ENCODE measurements at places on chromosomes 3 and 15.

- DNase-seq: peak; percentile 20
Observed at GRCh38 chr3:14319654-14320182, 82.7 kb upstream of the SLC6A6 start.

DNA sequence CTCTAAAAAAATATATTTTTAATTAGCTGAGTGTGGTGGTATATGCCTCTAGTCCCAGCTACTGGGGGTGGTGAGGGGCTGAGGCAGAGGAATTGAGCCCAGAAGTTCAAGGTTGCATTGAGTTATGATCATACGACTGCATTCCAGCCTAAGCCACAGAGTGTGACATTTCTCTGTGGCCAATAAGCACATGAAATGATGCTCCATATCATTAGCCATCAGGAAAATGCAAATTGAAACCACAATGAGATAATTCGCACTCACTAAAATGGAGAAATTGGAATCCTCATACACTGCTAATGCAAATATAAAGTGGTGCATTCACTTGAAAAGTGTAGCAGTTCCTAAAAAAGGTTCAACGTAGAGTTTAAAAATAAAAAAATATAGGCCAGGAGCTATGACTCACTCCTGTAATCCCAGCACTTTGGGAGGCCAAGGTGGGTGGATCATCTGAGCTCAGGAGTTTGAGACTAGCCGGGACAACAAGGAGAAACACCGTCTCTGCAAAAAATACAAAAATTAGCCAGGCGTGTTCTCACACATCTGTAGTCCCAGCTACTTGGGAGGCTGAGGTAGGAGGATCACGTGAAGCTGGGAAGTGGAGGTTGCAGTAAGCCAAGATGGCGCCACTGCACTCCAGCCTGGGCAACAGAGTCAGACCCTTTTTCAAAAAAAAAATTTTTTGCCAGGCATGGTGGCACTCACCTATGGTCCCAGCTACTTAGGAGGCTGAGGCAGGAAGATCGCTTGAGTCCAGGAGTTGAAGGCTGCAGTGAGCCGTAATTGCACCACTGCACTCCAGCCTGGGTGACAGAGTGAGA lies 35.2 kb downstream of the IFT122 start:
- no peak for DNase-seq

GRCh38 chr3:31405515-31405914 lies 127.2 kb upstream of the STT3B start:
- no peak for DNase-seq

DNA sequence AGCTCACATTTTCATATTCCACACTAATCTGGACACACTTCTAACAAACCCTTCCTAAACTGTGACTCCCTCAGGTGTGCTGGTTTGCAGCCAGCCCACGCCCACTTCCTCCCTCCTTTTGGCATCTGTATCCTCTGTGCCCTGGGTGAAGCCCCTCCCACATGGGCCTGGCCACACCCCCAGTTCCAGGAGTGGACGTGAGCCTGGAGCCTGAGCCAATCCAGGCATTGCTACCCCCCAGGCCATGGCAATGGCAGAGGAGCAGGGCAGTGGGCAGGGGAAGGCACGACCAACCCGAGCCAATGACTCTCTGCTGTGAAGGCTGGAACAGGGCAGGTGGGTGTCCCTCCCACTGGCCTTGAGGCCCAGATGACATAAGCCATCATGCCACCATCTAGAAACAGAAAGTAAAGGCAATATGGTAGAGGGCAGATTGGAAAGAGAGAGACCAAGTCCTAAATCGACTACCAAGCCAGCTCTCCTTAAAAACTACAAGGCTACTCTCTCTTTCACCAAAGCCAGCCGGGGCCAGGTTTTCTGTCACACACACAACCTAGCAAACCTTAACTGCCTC lies 18.6 kb downstream of the FAM174B start:
- DNase-seq: no peak

- no peak for DNase-seq
Observed at GRCh38 chr3:71541313-71541712, 42.2 kb downstream of the FOXP1 start.

DNA sequence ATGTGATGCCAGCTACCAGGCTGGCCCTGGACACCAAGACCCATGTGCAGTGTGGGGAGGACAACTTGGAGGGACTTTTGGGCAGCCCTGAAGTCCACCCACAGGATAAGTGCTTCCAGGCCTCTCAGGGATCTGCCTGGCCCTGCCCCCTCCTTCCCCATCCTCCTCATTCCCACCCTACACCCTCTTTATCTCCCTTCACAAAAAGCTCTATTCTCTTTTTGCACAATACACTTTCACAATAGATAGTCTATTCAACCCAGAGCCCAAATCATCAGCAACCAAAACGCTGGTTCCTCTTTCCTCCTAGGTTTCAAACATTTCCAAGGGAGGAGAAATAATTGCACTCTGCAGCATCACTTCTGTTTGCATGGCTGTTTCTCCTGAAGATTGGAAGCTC lies 7.8 kb upstream of the ZNF710 start:
- DNase-seq: no peak

GRCh38 chr3:45468326-45468725 lies 80.0 kb downstream of the LARS2 start:
- no peak for DNase-seq

GRCh38 chr3:8538913-8539312 lies 37.3 kb downstream of the LMCD1 start:
- DNase-seq: peak; percentile 78

DNA sequence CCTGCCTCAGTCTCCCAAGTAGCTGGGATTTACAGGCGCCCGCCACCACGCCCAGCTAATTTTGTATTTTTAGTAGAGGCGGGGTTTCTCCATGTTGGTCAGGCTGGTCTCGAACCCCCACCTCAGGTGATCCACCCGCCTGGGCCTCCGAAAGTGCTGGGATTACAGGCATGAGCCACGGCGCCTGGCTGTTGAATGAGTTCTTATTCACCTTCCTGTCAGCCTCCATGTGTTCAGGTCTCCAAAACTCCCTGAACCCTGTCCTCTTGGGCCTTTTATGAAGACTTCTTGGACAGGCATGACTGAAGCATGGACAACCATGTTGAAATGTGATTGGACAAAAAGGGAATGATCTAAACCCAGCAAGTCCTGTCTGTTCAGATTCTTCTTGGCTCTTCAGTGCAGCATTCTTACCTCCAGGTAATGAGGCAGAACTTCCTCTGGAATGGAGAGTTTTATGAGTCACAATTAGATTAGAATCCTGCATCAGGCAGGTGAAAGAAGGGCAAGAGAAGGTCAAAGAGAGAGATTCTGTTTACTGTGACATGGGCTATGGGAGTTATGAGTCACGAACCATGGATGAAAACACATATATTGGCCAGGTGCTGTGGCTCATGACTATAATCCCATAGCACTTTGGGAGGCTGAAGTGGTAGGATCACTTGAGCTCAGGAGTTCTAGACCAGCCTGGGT lies 23.1 kb upstream of the EIF4A2 start:
- no peak for DNase-seq

- no peak for DNase-seq
Observed at GRCh38 chr3:42013691-42014457, 52.0 kb upstream of the ULK4 start.

DNA sequence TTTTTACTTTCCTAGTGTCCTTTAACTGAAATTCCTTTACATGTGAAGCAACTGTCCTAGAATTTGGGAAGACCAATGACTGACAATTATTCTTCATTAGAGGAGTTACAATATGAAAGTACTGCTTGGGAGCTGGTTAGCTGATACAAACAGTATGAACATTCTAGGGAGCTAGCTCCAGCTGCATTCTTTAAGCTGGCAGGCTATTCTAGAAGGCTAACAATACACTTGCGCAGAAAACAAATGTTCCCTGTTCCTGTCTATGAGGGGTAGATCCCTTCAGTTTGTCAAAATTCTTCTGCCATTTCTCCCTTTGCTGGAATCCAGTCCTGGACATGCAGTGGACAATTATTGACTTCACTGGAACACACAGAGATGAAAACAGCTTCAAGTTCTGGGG lies 60.2 kb upstream of the NANOGP8 start:
- no peak for DNase-seq

GRCh38 chr15:60478566-60479360 lies at the start of gene ICE2:
TSS of gene ICE2 (minus strand) at chr15:60479142. CDS start at chr15:60477977, 1,165 bp downstream.
- DNase-seq: peak; percentile 77

DNA sequence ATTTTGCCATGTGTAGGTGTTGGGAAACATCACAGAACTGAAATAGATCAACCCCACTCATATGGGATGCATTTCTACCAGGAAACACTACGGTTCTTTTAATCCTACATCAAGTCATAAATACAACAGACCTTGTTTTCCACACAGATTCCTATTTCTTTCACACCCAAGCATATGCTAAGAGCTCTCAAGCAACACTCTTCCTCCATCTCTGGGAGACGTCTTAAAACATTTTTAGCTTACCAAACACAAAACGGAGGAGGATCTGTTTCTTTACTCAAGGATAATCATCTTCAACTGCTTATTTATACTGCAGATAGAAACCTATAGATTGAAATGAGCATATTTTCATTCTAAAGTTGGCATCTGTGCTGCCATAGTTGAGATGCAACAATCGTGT lies 5.1 kb downstream of the GJD2 start:
- no peak for DNase-seq

GRCh38 chr15:95574053-95574452 lies 756.4 kb upstream of the NR2F2 start:
- DNase-seq: no peak

DNA sequence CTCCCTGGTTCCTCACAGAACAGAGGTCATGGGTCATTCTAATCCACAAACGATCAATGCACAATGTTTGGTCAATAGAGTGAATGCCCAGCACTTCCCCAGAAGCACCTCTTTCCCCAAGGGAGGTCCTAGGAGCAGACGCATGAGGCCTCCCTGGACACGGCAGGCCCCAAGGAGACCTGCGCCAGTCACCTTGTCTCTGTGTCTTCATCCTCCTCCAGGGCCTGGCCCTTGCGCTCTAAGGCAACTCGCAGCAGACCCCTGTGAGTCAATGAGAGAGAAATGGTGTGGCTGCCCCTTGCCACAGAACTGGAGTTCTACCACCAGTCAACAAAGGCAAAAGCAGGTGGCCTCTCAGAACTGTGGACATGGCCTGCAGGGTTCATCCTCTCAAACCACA lies 18.1 kb downstream of the ALS2CL start:
- no peak for DNase-seq

DNA sequence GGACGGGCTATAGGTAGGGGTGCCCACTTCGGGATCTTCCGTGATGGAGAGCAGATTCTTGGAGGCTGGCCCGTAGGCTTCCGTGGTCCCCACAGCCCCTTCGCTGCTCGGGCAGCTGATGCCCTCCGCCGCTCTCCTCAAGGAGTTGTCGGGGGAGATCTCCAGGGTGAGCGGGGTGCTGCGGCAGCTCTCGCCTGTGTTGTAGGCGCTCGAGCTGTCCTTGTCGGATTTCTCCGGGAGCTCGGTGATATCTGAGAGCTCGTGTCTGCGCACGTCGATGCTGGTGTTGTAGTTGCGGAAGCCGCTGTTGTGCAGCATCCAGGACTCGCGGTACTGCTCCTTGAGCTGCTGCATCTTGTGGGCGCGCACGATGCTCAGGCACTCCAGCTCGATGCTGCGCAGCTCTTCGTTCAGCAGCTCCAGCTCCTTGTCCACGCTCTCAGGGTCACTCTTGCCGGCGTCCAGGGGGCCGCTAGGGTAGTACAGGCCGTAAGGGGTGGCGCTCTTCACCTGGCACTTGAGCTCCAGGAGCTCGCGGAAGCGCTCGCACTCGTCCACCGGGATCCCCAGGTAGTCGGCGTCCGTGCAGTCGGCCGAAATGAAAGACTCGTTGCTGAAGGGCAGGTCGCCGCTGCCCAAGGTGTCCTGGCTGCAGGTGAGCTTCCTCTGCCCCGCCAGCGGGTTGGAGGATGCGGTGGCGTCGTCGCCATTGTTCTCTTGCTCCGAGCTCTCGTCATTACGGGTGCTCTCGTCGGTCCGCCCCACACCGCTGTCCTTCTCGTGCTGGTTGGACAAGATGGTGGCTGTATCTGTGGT lies 240.4 kb downstream of the PDZRN3 start:
- DNase-seq: no peak

DNA sequence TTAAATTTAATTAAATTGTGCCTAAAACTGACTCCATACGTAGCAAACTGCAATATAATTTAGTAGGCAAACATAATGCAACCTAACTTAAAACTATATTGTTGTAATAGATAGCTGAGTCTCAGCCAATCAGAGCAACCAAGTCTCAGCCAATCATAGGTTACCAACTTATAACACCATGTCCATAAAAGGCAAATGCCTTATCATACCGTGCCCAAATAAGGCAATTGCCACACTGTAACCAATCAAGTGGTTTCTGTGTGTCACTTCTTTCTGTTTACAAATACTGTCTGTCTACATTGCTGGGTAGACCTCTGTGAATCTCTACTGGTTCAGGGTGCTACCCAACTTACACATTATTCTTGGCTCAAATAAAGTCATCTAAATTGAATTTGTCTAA lies 728.4 kb upstream of the EPHA6 start:
- DNase-seq: no peak

DNA sequence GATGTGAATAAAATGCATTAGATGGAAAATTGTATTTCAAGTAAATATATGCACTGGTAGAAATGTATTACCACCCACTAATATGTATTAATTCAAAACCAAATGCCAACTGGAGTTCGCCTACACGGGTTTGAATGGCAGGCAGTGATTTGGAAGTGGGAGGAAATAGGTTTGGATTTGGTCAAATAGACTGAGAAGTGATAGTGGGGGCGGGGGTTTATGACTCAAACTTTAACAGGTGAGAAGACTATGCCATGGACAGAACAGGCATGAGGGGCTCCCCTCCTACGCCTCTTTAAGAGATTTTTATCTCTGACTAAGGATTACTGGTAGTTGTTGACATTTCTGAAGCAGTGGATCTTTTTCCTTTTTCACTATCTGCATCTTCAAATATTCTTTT lies 677.8 kb downstream of the NTRK3 start:
- no peak for DNase-seq

GRCh38 chr3:134795746-134796280 lies 753 bp downstream of the EPHB1 start:
- no peak for DNase-seq

GRCh38 chr3:178019645-178020044 lies 516.6 kb upstream of the KCNMB2 start:
- no peak for DNase-seq

DNA sequence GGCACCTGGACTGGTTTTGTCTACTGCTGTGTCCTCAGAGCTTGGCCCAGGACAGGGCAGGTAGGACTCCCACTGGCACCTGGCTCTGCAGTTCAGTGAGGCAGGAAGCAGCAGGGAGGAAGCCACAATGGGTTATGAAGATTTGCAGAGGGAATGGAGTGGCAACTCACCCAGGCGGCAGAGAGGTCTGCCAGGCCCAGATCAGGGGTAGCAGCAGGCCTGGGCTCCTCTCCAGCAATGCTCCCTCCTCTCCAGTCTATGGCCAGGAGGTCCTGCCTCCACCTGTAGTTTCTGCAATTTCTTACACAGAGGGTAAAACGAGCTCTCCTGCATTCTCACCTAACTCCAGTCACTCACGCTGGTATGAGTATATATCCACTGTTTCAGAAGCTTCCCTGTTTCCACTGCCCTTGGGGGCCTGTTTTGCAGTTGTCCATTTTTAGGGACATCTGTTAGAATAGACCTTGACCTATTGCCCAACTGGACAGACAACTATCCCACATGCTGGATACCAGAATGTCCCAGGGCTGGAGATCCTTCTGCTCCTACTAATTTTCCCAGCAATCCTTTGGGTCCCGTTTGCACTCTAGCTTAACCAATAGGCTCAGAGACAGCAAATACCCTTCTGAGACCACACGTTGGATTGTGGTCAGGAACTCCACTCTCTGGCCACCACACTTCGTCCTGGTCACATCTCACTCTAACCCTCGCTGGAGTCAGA lies 35.2 kb downstream of the HMCES start:
- no peak for DNase-seq
